ENCODE measurements at places on chromosomes 3 and 15.
A peak's percentile ranks its signal among the peaks of the same experiment; 100 is the strongest.

DNA sequence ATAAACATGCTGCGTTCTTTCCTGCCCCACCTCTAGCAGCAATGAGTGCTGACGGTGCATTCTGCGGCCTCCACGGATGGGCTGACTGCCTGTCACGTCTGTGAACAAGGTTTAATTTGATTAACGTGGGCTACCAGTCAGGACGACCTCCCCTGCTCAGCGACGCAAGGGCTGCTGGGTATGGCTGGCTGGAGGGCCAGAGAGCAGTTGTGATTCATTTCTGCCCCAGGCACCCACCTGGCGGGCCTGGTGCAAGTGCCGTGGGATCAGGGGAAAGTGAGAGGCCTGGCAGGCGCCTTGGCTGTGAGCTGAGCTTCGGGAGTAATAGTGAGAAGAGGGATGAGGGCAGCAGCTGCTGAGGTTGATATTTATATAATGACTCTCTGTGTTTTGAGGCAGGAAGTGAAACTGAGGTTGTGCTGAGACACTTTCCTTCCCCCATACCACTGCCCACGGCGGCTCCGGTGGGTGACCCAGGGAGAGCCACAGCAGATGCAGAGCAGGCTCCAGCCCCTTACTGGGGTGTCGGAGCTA is 190.4 kb upstream of the BCL6 start:
- no peak for DNase-seq

DNA sequence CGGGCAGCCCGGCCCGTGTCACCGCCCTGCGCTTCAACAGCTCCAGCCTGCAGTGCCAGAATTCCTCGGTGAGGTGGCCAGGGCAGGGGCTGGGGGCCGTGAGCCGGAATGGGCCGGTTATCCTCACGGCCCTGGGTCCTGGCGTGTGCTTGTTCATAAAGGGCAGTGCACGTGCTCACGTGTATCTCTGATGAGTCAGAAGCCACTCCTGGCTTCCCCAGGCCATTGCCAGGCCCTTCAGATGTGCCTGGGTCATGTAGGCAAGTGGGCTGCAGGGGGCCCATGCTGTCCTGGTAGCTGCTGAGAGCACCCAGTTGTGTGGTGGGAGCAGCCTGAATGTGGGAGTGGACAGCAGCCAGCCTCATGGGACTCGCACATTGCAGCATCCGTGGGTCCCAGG is 29.2 kb downstream of the PLXNA1 start:
- DNase-seq: no peak

DNA sequence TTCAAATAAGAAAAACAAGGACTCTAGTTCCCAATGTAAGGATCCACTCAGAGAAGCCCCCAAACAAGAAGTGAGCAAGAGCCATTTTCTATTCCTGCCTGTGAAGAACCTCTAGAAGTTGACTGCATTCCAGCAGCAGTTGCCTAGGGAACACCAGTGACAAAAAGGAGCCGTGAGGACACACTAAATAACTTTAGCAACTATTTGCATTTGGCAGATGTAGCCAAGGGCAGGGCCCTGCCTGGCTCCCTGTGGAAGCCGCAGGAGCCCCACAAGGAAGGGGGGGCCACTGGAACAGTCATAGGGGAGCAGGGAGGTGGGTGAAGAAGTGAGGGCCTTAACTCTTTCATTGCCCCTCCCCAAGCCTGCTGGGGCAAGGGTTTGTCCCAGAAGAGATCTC is 470.2 kb upstream of the PROK2 start:
- no peak for DNase-seq

GRCh38 chr3:64327100-64327804 is 102.0 kb upstream of the PRICKLE2 start:
- DNase-seq: no peak

GRCh38 chr15:92603743-92604470 is 51.7 kb downstream of the FAM174B start:
- no peak for DNase-seq

GRCh38 chr3:149080011-149080698 is 6.2 kb downstream of the HLTF start:
- DNase-seq: no peak

DNA sequence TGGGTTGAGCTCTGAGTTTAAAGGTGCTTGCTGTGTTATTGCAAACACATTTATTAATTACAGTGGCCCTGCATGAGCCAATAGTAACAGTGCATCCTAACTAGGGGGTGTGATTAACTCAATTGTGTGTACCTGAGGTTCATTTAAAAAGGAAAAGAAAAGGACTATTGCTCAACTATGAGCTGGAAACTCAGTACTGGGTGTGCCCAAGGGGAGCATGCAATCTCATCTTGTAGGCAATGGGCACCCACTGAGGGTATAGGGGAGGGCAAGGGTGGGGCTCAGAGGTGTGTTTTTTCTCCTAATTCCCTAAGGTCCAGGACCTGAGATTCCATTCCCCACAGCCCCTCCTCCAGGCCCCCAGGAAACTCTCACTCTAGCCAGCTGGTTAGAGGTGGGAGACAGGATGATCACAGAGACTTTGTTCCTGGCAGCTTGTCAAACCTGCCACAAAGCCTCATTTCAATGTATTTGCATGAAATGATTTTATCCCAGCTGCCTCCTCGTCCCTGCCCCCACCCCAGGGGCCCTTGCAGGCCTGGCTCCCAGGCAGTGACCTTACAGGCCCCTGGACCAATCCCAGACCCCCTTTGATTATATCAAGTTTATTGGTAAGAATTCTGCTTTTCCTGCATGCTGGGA is 220.7 kb downstream of the TBC1D2B start:
- no peak for DNase-seq

GRCh38 chr3:71317749-71318457 is 265.6 kb downstream of the FOXP1 start:
- no peak for DNase-seq

- no peak for DNase-seq
Measured at GRCh38 chr3:86251781-86252180, 739.2 kb downstream of the VGLL3 start.

GRCh38 chr3:3792391-3792790 is 6.8 kb upstream of the LRRN1 start:
- DNase-seq: no peak

GRCh38 chr3:37731895-37732294 is 129.8 kb upstream of the CTDSPL start:
- DNase-seq: no peak

DNA sequence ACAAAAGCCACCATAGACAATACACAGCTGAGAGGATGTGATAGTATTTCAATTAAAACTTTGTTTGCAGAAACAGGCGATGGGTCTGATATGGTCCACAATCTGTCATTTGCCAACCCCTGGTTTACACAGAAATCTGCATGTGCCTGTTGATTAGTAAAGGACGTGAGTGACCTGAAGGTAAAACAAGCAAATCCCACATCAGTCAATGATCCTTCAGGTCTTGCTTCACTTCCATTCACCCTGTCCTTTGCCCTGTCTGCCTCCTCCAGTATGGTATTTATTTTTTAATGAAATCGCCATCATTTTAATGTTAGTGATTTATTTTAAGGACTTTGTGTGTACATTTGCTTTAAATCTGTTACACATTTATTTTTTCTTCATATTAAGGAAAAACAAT is 166.2 kb downstream of the FEZF2 start:
- no peak for DNase-seq

DNA sequence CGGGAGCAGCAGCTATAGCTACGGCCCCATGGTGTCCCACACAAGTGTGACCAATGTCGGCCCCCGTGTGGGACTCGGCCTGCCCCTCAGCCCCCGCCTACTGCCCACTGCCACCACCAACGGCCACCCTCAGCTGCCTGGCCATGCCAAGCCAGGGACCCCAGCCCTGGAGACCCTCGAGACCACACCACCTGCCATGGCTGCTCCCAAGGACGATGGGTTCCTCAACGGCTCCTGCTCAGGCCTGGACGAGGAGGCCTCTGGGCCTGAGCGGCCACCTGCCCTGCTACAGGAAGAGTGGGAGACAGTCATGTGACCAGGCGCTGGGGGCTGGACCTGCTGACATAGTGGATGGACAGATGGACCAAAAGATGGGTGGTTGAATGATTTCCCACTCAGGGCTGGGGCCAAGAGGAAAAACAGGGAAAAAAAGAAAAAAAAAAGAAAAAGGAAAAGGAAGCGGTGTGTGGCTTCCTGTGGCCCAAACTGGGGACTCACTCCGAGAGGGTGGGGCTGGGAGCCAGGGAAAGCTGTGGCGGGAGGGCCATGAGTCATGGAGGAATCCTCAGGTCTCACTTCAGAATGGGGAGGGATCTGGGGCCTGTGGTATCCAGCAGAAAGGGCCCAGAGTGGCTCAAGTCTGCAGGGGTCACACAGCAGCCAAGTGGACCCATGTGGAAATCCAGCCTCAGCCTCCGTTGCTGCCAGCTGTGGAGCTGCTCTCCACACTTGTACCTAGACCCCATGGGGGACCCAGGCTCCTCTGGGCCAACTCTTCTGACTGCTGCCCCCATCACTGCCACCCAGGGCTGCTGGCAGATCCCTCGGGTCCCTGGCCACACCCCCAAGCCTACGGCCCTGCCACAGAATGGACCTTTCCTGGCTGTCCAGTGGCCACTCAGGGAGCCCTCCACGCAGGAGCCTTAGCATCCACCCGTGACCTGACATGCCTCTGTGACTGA is 26.1 kb downstream of the PTH1R start:
- no peak for DNase-seq

DNA sequence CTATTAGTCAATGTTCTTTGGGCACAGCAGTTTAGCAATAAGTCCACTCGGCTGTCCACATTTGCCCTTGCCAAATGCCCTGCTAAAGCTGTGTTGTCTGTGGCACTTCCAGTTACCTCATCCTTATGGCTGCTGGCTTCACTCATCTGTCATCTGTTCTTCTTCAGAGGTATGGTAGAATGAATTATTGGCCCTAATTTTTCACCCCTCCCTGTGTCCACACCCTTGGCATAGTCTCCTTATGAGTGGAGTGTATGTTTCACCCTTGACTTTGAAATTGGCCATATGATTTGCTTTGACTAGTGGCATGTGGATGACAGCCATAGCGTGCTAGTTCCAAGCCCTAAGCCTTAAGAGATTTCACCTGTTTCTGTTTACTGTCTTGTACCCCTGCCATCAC is 72.1 kb upstream of the EPHB1 start:
- no peak for DNase-seq

DNA sequence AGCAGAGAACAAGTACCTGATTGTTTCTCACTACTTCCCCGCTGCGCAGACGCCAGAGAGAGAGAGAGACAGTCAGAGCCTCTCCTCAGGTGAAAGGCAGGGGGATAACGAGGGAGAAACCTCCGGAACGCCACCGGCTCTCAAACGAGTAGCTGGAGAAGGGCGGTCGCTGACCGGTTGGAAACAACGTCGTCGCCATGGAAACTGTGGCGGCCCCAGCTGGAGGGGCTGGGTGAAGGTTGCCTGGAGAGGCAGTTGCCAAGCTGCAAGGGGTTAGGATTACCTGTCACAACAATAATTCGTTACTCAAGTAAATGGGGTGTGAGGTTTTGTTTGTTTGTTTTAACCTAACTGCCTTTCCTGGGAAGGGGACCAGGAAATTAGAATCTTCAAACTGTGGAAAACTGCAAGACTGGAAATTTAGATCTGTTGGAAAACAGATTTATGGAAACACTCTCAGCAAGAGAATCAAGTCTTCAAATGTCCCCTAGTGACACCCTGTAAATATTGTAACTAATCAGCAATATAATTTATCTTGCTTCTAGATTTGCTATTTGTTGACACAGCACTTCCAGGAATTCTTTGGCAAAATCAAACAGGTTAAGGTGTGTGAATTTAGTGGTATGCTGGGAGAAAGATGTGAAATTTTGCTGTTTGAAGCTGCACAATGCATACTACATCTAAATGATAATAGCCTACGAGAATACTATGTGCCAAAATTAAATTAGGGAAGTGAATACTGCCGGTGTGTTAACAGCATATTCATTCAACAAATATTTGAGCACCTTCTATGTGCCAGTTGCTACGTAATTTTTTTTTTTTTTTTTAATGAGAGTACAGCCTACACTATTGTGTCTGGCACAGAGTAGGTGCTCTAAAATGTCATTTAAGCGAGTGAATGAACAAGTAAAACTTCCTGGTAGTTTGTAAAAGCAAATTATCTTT is at the start of gene DNAH12:
DNAH12 (minus strand) TSS at position 164 of the 945 bp plus-strand sequence. CDS start 1,474 bp downstream, outside the sequence.
- DNase-seq: no peak

DNA sequence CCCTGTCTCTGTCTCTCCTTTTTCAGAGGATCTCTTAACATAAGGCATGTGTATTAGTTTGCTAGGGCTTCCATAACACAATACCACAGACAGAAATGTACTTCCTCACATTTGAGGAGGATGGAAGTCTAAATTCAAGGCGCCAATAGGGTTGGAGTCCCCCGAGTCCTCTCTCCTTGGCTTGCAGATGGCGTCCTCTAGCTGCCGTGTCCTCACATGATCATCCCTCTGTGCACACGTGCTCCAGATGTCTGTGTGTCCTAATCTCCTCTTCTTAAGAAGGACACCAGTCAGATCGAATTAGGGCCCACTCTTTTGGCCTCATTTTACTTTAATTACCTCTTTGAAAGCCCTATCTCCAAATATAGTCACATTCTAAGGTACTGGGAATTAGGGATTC is 23.0 kb upstream of the BFSP2 start:
- DNase-seq: no peak

DNA sequence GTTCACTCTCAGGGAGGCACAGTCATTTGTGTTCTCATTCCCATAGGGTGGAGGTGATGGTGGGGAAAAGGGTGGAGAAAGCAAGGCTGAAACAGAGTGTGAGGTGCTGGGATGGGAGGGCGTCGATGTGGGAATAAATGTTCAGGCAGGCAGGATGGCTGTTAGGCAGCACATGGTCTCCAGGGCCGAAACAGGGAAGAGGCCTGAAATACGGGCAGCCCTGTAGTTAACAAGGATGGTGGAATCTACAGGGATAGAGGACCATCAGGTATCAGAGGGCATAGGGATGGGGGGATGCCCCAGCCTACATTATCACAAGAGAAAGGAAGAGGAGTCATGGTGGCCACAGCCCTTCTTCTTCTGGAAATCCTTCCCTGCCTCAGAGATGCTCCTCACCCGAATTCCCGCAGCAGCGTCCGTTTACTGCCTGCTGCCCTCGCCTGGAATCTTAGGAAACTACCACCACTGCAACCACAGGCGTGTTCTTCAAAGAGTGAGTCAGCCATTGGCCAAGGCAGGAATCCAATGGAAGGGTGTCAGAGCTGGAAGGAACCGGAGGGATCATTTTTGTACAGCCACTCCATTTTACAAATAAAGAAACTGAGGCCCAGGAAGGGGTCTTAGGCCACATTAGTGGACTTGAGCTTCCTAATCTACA is 49.7 kb upstream of the POMGNT2 start:
- DNase-seq: peak; percentile 23

GRCh38 chr3:114213627-114214541 is 23.5 kb downstream of the ZNF80 start:
- DNase-seq: no peak

DNA sequence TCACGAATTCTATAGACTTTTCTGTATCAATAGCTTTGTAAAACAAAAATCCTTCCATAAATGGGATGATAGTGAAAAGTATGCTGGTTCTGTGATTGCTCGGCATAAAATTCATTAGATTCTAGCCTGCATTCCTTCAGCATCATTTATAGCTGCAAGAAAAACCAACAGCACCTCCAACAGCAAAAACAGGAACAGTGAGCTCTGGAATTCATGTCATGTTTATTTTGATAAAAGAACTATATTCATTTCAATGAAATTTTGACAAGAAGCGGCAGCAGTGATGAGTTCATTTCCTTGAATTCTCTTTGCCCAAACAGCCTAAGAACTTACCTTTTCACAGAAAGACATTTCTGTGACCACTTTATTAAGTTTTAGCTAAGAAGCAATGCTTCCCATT is 515.2 kb upstream of the CCDC54 start:
- no peak for DNase-seq
